ENCODE measurements at places on chromosomes 5 and 9.

DNA sequence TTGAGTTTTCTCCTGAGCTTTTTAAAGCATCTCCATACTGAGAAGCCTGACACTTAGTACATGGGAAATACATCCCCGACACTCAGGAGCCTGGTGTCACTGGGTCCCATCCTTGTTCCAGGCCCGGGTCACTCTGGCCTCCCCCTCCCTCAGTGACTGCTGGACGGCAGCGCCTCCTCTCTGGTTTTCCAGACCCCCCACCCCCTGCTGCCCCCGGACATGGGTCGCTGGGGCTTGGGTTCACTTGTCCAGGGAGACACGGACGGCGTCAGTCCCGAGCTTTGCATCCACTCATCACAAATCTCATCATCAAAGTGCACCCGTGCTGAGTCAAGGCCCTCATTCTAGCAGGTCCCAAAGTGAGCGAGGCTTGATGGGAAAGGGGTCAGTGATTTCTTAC lies 243.0 kb downstream of the IRX2 start:
- no peak for DNase-seq

GRCh38 chr9:75148561-75148960 lies 60.2 kb downstream of the OSTF1 start:
- DNase-seq: no peak

DNA sequence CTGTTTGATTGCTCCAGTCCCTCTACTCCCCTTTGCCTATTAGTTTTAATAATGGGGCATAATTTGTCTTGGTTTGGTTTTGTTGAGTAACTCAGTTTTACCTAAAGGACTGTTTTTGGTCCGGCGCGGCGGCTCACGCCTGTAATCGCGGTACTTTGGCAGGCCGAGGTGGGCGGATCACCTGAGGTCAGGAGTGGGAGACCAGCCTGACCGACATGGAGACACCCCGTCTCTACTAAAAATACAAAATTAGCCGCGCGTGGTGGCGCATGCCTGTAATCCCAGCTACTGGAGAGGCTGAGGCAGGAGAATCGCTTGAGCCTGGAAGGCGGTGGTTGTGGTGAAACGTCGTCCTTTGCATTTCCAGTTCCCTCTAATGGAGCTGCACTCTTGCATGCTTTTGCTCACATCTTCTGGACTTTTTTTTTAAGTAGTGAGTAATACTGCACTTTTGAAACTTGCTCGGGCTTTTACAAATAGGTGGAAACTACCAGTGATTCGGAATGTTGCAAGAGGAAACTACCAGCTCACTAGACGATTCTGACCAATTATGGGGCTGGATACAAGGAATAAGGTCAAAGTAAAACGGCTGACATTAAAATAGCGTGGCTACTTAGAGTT lies 721 bp upstream of the MAML1 start:
- no peak for DNase-seq

GRCh38 chr9:87886933-87887505 lies 4.3 kb downstream of the SPATA31E1 start:
- no peak for DNase-seq

GRCh38 chr5:58366461-58366860 lies 93.4 kb downstream of the PLK2 start:
- DNase-seq: no peak

DNA sequence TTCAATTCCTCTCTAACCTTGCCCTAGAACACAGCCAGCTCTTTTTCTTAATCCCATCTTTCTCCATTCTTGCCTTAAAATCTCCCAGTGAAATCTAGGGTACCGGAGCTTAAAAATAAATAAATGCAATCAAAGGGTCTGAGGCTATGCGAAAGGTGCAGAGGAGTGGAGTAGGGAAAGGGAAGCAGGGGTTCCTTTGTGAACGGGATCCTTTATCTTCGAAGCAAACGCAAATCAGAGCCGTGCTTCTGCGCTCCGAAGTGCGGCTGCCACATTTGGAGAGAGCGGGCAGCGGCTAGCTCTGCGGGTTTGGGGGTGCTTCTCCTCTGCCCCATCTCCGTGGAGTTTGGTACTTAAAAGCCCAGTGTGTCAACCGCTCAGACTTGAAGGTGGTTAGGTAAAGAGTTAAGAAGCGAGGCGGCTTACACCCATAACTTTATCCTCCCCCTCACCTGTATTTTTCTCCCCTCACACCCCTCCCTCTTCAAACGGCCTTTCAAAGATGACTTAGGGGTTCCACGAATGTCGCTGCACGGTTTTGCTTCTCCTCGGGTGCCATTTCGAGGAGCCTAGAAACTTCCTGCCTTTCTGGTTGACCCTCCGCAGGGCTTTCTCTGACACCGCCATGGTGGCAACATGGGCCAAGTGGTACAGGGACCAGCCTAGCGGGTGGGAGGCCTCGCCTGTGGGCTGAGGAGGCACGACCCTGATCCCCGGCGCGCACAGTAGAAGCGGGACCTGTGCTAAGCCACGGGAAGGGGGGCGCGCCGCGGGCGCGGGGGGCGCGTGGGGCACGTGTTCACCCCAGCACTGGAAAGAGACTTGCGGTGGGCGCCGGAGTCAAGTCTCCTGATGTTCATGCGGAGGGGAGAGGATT lies 31.7 kb upstream of the NFIB start:
- no peak for DNase-seq

DNA sequence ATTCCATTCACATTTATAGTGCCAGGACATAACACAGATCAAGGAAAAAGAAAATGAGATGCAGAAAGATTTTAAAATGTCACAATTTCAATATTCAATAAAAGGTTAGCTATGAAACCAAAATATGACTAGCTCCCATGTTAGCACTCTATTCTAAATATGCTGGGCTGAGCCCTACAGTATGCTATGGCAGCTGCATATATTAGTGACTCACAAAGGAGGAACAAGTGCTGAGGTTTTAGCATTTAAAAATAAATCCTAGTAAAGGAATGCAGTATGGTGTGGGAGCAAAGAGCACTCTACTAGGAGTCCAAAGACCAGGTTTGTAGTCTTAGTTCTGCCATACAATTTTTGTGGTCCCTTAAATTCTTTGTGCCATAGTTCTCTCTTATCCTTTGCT lies 118.4 kb downstream of the OXCT1 start:
- no peak for DNase-seq

- no peak for DNase-seq
Observed at GRCh38 chr5:321726-322251, 275 bp downstream of the AHRR start.

- DNase-seq: no peak
Observed at GRCh38 chr5:154494036-154494435, 16.0 kb upstream of the HAND1 start.
